ENCODE measurements at places on chromosomes 3 and 15. TPM values are rescaled to one million over a fixed set of nuclear protein-coding genes. Genes with fewer than 3 reads are reported as not detected.

ARRDC4 gene
- 4.0 TPM for polyA plus RNA-seq

ZPLD1 gene
- polyA plus RNA-seq: not detected

GOLGA8G gene
- not detected for polyA plus RNA-seq

CHP1 gene
- polyA plus RNA-seq: 39.2 TPM

MNS1 gene
- polyA plus RNA-seq: 0.62 TPM

DNAH12 gene
- 0.02 TPM for polyA plus RNA-seq

GREM1 gene
- polyA plus RNA-seq: 852 TPM

MRPL47 gene
- polyA plus RNA-seq: 43.7 TPM

ZNF385D gene
- 0.57 TPM for polyA plus RNA-seq

B4GALT4 gene
- polyA plus RNA-seq: 27.0 TPM

AMT gene
- 5.5 TPM for polyA plus RNA-seq

GRAMD1C gene
- 1.5 TPM for polyA plus RNA-seq

ITIH1 gene
- not detected for polyA plus RNA-seq

ADAMTSL3 gene
- not detected for polyA plus RNA-seq

CTXND1 gene
- polyA plus RNA-seq: not detected

GABRA5 gene
- polyA plus RNA-seq: 4.0 TPM

ILDR1 gene
- polyA plus RNA-seq: not detected

SEMA3B gene
- 29.3 TPM for polyA plus RNA-seq

FAM107A gene
- polyA plus RNA-seq: not detected

EIF4E3 gene
- 0.83 TPM for polyA plus RNA-seq

SMAD6 gene
- 13.6 TPM for polyA plus RNA-seq

TRANK1 gene
- polyA plus RNA-seq: 7.9 TPM

DLEC1 gene
- 0.03 TPM for polyA plus RNA-seq

SQOR gene
- polyA plus RNA-seq: 22.1 TPM

CHST2 gene
- 1.4 TPM for polyA plus RNA-seq

THAP10 gene
- 2.8 TPM for polyA plus RNA-seq

ECE2 gene
- not detected for polyA plus RNA-seq
